ENCODE measurements at places on chromosomes 6 and 20.

DNA sequence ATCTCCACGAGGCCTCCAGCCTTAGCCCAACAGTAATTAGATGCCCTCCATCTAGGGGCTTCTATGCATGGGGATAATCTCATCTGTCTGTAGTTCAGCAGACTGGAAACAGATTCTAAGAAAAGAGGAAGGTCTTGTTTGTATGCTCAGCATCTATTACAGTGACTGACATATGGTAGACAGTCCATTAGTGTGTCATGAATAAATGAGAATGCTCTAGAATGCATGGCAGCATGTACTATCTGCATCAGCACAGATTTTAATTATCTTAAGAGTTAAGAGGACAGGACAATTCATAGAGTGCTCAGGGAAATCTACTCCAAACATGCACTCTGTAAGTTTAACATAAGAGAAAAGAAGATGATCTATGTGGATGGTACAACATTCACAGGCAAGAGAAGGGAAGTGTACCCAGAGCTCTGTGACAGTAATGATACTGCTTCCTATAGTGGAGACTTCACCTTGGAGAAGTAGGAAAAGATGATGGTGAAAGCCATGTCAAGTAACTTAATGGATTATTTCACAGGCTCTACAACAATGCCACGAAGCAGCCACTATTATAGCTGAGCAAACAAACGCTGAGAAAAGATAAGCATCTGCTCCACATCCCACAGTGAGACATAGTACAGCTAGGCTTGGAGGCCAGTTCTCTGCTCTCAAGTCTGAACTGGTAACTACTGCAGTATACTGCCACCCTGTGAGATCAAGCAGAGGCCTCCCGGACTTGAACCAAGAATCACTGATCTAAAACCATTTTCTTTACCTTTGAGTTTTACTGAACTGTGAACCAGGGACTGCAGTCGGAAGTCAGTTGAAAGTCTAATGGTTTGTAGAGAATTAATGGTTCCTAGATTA, 309.2 kb upstream of the SPTLC3 start:
- no peak for DNase-seq

GRCh38 chr6:41093729-41094128, 21.0 kb downstream of the NFYA start:
- DNase-seq: no peak

DNA sequence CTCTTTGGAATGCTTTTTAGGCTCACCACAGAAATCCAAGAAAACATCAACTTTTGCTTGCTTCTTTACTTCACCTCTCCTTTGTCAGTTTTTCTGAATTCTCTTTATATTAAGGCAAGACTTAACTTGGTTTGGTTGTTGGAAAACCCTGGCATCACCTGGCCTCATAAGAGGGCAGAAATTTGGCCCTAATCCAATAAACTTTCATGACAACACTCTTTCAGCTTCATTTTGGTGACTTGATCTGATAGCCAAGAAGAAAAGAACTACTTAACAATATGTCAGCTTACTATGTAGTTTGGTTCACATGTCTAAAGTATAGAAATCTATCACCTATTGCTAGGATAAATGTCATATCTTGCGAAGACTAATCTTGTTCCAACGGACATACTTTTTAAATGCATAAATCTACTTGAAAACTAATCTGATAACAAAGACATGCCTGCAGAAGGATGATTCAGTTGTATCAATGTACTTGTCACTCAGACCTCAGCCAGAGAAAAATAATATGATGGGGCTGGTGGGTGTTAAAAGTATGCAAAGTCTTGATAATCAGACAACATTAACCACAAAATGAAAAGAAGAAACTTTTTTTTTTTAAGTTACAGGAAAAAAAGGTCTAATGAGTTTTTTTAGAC, 19.3 kb upstream of the HBS1L start:
- DNase-seq: no peak

DNA sequence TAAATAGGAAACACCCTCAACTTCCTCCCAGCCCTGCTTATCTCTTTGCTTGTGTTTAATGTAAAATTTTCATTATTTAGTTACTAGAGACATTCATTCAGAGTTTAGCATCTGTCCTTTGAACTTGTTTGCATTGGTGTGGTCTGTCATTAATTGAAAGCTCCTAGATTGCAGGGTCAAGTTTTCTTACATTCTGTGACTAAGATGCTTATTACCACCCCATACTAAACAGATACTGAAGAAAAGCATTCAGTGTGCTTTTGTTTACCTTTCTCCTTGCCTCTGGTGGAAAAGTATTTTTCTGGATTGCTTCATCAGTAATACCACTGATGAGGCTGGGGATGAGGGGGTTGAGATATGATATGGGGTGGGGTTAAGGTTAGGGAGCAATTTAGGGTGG, 199.0 kb downstream of the SAMD5 start:
- no peak for DNase-seq

GRCh38 chr20:2279253-2279779, 16.5 kb upstream of the TGM3 start:
- no peak for DNase-seq

GRCh38 chr20:32681175-32682084, 7.7 kb upstream of the C20orf203 start:
- DNase-seq: no peak

DNA sequence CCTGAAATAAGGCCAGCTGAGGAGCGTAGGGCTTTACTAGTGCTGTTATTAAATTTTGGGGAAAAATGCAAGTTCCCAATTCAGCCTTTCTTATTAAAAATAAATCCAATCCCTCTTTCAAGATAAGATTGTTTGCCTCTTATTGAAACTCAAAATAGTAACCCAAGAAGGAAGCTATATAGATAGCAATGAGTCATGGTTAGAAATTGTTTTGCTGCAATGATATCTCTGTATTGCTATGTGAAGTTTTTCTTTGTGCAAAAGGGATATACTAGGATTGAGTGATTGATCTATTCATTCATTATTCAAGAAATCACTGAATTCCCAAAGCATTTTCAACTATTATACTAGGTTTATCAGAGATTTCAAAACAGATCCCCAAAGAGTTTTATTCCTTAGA, 93.0 kb upstream of the HDAC2 start:
- DNase-seq: no peak

- no peak for DNase-seq
Measured at GRCh38 chr20:59805786-59806577, 127.5 kb downstream of the SYCP2 start.

DNA sequence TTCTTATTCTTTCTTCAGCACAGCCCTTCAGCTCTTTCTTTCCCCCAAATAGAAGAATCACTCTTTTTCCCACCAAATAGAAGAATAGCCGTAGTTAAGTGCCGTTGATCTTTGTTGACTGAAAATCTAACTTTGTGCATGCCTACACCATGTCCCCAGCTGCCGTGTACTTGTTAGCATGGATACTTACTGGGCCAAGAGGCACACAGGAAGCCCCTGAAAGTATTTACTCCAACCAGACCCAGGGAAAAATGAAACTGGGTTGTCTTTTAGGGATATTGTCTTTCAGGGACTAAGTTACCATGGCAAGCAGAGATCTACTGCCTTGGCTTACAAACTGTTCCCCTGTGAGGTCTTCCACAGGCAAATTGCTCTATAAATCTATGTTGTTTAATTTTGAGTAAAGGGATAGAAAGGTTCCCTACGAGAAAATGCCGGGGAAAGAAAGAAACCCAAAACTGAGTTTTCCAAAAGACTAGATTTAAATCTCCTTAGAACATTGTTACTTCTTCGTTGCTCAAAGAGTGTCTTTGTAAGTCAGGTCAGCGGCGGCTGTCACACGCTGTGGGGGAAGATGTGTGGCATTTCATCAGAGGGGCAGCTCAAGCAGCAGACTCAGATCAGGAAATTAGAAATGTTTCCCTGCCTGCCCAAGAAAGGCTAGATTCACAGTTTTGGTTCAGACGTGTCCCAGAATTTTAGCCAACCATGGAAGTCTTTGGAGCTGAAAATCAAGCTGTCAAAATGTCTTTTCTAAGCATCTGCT, 188.2 kb upstream of the PRND start:
- no peak for DNase-seq

DNA sequence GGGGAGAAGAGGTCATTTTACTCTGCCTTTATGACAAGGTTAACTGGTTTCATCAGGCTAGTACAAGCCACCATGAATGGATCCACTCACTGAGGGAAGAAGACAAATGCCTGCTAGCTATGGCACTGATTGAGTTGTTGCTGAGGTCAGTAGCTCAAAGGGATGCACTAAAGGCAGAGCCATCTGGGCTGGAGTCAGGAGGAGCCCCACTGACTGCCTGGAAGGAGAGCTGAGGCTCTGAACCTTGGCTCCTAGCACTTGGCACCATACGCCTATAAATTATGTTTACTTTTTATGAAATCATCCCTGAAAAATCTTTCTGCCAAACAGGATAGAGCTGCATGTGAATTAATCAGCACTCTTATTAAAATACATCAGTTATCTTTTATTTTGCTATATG, 104.6 kb downstream of the DTD1 start:
- no peak for DNase-seq

DNA sequence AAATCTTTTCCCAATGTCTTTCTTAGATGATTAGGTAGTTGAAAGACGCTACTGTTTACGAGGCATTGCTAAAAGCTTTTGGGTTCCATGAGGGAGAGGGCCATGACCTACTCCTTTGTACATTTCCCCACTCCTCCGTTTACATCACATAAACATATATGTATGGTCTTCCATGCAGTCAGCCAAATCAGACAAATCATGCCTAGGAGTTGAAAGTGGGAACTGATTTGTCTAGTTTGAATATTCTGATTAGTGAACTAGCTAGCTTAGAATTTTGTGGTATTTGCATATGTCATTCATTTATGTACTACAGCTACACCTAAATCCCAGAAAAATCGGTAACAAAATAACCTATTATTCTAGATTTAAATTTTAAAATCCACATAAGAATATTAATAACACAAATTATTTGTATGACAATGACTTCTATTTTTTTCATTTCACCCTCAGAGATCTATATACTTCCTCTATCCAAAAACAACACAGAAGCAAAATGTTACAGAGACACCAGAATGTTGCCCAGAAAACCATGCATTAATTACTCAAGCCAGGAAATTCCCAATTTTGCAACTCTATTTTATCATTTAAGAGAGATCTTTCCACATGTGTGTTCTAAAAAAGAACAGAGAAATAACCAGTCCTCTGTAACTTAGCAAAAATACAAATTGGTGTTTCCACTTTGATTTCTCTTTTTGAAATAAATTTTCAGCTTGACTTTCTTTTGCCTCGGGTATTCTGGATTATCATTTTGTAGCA, 231.9 kb downstream of the LAMA2 start:
- no peak for DNase-seq

DNA sequence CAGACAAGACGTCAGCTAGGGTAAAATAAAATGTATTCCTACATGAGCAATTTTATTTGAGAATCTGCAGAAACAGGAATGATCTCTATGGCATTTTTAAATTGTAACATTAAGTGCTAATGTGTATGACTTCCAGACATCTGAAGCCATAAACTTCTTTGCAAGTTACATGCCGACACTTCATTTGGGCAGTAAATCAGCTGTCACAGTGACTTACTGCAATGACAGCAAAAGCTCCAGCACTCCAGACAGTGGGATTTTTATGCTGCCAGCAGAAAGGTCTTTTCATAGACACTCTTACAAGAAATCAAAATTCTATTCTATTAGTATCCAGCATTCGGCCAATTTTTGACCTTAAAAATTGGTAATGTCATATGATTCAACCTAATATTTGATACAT, 156.3 kb upstream of the SNX9 start:
- no peak for DNase-seq

- no peak for DNase-seq
Measured at GRCh38 chr6:39909701-39910100, 24.6 kb downstream of the MOCS1 start.

GRCh38 chr6:158050955-158051354, 69.3 kb downstream of the SYNJ2 start:
- DNase-seq: no peak

DNA sequence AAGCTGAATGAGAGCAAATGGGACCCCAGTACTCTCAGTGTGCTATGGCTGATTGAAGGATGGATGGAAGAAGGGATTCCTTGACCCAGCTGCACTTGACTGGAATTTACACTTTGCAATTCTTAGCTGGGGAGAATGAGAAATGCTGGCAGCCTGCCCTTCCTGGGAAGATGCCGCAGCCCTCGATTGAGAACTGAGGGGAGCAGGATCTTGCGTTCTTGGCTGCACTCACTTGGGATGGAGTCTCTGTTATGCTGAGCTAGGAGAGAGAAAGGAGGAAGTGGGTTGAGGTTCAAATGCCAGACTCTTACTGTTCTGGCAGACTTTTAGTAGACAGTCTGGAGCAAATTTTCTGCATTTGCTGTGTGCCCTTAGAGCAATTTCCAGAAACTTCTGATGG, 221.2 kb downstream of the FNDC1 start:
- DNase-seq: no peak

GRCh38 chr6:166936079-166936787, 20.1 kb downstream of the RNASET2 start:
- DNase-seq: no peak

DNA sequence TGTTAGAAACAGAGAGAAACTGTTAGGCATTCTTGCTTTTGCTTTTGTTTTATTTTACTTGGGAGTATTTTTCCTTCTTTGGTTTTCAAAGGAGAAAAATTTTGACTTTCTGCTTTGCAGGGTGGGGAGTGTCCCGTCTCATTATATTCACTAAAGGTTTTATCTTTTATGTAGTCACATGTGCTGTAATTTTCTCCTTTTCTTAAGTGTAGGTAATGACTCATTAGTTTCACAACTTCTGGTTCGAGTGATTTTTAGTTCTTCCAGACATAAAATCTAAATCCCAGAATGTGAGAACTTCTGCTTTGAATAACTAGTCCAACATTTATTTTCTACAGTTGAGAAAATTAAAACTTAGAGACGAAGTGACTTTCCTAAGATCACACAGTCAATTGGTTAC, 37.7 kb downstream of the ADGRF1 start:
- DNase-seq: no peak

GRCh38 chr20:8361006-8361652, 229.1 kb downstream of the PLCB1 start:
- no peak for DNase-seq

- no peak for DNase-seq
Measured at GRCh38 chr20:916825-917224, 691 bp upstream of the ANGPT4 start.

GRCh38 chr20:58634521-58635278, 16.4 kb upstream of the STX16 start:
- DNase-seq: peak; percentile 50

- no peak for DNase-seq
Measured at GRCh38 chr20:2911200-2911599, 37.9 kb downstream of the PTPRA start.

GRCh38 chr6:134422426-134423231, 104.7 kb upstream of the SGK1 start:
- DNase-seq: no peak

DNA sequence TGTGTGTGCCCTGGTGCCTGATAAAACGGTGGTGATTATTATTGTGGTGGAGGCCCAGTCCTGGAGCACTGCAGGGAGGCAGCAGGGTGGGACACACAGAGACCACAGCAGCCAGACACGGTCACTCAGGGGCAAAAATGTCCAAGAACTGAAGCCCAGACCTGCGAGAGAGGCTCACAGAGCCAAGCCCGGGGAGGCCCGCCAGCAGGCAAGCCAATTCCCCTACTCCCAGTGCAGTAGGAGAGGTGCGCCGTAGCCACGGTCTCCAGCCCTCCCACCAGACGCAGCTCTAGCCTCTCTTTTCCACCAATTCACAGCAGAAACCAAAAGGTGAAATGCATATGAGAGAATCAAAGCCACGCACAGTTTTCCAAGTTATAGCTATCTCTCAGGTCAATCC, 179.4 kb upstream of the TAB2 start:
- DNase-seq: no peak

- DNase-seq: no peak
Measured at GRCh38 chr6:55974688-55975087, 99.3 kb upstream of the BMP5 start.

- DNase-seq: no peak
Measured at GRCh38 chr6:91926361-91926760, 1339.5 kb upstream of the MAP3K7 start.

GRCh38 chr6:133817460-133818047, 71.4 kb upstream of the TCF21 start:
- peak; percentile 31 for DNase-seq

All from activated T-cell treated with anti-CD3 and anti-CD28 coated beads for 48 hours (primary cell).